Glomerular endothelial cell (primary cell): ENCODE measurements at places on chromosomes 7 and 10. TPM values are rescaled to one million over a fixed set of nuclear protein-coding genes. Genes with fewer than 3 reads are reported as not detected.

PARG gene
- total RNA-seq: 16.9 and 22.0 TPM in 2 replicates

C10orf53 gene
- not detected in 2 replicates for total RNA-seq

UCMA gene
- total RNA-seq: not detected in 2 replicates

GRCh38 chr7:26497801-26498596 is 206.3 kb downstream of the SNX10 start:
- no peak for DNase-seq

GRCh38 chr10:6406220-6407033 is 173.6 kb downstream of the PRKCQ start:
- DNase-seq: no peak

DNA sequence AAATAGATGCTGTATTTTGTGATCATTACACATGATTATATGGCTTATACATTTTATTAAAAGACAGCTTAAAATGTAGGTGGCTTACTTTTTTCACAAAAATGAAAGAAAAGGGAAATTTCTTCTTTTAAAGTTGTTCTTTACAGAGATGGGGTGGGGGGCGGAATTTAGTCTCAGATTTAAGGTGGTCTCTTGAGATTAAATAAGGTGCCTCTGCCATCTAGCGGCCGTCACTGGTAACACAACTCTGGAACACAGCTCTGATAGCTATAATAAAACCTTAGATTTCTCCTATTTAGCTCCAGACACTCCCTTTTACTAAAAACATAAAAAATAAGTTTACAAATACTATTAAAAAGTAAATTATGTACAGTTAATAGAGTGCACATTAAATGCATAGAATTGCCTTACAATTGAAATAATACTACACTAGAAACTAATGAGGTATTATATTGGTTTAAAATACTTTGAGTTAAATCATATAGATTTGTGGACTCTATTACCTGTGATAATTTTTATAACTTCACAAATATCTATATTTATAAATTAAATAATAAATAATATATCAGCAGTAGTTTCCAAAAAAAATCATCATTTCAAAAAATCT is 210.9 kb downstream of the DGKB start:
- DNase-seq: no peak

DNA sequence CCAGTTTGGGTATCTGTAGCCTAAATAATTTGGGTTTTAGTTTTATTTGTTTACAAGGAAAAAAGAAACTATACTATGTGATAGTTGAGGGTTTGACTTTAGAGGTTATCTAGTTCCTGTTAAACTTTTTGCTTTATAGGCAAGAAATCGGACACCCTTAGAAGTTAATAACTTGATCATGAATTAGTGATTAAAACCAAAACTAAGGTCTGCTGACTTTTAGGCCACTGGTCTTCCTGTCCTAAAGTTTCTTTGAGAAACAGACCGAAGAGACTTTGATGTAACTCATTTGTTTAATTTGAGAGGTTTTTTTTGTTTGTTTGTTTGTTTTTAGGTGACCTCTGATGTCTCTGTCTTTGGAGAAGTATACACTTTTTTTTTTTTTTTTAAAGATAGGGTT is 59.7 kb downstream of the PHTF2 start:
- DNase-seq: no peak

DNA sequence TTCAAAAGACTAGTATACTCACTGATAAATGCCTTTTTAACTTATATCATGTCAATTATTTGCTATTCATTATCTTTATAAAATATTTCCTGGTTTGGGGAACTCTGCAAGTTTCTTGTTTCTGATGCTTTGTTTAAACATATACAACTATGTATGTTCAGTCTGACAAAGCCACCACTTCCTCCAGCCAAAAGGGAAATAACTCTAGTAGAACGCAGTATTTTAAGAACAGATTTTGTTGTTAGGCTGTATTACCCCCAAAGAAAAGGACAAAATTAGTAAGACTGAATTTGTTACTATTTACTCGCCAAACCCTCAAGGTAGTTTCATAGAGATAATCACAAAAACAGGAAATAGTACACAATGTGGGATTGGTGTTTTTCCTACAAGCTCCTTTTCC is 78.9 kb downstream of the LRRTM3 start:
- no peak for DNase-seq

- no peak for DNase-seq
Measured at GRCh38 chr7:31071645-31072029, 19.5 kb downstream of the ADCYAP1R1 start.
